ENCODE measurements at places on chromosomes 4 and X. TPM values are rescaled to one million over a fixed set of nuclear protein-coding genes. Genes with fewer than 3 reads are reported as not detected.

The CENPVL1 gene
- not detected for total RNA-seq

The NXF2B gene
- total RNA-seq: not detected

The FRAS1 gene
- 22.5 TPM for total RNA-seq

The MAGEB2 gene
- not detected for total RNA-seq

The FAT4 gene
- total RNA-seq: 0.27 TPM

The RBMXL3 gene
- not detected for total RNA-seq

The CASP6 gene
- total RNA-seq: 42.4 TPM

The LRIT3 gene
- not detected for total RNA-seq

The GABRB1 gene
- total RNA-seq: not detected

The BEX4 gene
- not detected for total RNA-seq

The SATL1 gene
- not detected for total RNA-seq

The GPRASP1 gene
- 0.51 TPM for total RNA-seq

The ANKRD50 gene
- total RNA-seq: 4.4 TPM

The COX7B2 gene
- not detected for total RNA-seq

The AVPR2 gene
- not detected for total RNA-seq

The HAND2 gene
- not detected for total RNA-seq

The SAGE1 gene
- total RNA-seq: not detected

The ARL9 gene
- not detected for total RNA-seq

The CENPVL2 gene
- total RNA-seq: not detected

The ACE2 gene
- total RNA-seq: 2.2 TPM

The RRH gene
- total RNA-seq: 0.22 TPM

The DMP1 gene
- not detected for total RNA-seq

The CPLX1 gene
- total RNA-seq: 0.36 TPM

The SPATA18 gene
- 13.2 TPM for total RNA-seq

The HSFX2 gene
- total RNA-seq: not detected

The NHS gene
- not detected for total RNA-seq

The RTL9 gene
- 0.02 TPM for total RNA-seq

The KCND1 gene
- not detected for total RNA-seq

The USO1 gene
- total RNA-seq: 111 TPM

The MAGEB17 gene
- total RNA-seq: not detected

The TLR8 gene
- not detected for total RNA-seq

The RHOXF1 gene
- total RNA-seq: not detected
